ENCODE measurements at places on chromosomes 5 and 9.

DNA sequence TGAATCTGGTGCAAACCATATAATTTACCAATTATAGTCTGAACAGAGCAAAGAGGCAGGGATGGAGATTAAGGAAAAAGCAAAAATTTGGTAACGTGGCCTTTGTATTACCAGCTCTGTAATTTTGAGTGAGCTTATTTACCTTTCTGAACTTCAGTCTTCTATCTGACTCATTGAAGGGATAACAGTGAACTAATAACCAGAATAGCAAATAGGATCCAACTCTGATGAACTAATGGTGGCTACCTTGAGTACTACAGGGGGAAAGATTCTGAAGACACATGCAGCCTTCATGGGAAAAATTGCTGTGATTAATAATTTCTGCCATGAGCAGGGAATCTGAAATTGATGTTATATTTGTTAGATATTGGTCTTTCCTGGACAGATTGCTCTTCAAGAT lies 23.0 kb upstream of the LARP1 start:
- DNase-seq: no peak

DNA sequence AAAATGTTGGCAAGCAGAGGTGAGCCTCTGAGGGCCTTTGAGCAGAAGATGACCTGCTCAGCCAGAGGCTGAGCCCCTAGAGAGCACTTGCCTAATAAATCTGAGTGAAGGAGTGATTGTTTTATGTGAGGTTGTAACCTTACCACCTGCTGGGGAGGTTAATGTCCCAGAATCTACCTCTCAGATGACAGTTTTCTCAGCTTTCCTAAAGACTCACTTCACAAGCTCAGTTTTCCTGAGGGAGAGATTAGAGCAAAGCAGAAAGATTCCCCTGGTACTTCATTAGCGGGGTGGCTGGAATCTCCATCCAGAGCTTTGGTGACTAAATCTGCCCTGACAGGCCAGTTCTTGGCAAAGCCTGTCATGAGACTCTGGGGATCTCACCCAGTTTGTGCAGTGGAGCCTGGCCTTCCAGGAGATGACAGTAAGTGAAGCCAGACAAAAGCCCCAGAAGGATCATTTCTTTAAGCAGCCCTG lies 48.8 kb upstream of the GALNT10 start:
- no peak for DNase-seq

DNA sequence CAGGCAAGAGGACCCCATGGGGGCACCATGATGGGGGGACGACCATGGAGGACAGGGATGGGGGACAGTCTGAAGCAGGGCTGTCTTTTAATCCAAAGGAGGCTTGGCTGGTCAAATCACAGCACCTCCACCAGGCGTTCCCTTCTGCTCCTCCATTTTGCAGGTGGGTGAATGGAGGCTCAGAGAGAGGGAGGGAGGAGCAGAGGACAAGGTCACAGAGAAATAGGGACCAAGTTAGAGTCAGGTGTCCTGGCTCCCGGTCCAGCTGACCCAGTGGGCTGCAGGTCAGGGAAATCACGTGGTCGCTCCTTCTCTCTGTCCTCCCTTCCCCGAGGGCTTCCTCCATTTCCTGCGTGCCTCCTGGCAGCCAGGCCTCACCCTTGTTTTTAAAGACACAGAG lies 156.4 kb upstream of the SMIM23 start:
- DNase-seq: no peak

GRCh38 chr5:84281383-84281782 lies 103.3 kb downstream of the EDIL3 start:
- DNase-seq: no peak

- no peak for DNase-seq
Measured at GRCh38 chr9:134531220-134531970, 110.2 kb upstream of the COL5A1 start.

DNA sequence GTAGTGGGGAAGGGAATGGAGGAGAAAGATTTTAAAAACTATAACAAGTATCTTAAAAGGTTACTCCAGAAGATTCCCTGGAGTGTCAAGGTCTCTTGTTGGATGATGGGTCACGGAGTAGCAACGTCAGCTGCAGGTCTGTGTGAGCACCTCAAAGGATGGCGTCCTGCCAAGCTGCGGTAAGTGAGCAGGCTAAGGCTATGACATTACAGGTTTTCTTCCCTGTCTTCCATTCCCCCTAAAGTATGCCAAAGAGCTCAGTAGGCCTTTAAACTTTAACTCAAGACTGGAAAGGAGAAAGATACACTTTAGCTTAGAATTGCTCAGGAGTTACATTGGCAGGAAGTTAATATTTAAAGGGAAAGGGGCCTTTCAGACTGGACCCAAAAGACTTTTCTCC lies 17.5 kb downstream of the SPOCK1 start:
- no peak for DNase-seq

GRCh38 chr9:94031946-94032345 lies 52.3 kb upstream of the PTPDC1 start:
- DNase-seq: no peak

DNA sequence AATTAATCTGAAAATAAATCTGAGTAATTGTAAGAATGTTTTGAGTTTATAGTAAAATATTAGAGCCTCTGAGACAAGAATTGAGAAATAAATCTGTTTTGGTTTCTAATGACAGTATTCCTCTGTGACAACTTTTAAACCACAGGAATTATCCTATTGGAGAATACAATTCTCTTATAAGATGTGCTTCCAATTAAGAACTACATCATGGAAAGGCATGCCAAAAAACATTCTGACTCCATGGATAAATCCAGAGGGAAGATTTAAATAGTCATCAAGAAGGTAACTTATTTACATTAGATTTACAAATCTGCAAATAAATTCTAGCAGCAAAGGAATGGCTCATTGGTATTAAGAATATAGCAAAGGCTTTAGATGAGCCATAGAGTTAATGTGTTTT lies 178.3 kb upstream of the ACOT12 start:
- no peak for DNase-seq

DNA sequence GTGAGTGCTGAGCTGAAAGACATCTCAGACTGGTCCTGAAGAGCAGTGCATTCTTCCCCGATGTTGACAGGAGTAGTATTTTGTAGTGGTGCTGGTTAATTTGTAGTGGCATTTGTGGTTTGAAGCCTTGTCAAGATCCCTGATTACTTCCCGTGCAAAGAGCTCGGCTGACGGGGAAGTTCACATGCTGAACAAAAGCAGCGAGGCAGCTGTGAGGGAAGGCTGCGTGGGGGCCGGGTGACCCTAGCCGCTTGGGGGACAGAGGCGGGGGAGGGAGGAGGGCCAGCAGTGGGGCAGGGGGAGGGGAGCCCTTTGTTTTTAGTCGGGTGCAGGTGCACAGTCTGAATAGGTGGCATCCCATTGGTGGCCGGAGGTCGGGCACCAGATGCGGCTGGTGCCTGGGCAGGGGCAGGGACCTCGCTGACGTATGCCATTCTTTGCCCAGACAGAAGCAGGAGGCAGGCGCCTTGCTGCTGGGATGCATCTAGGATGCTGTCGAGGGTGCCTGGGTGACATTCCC lies 64.7 kb downstream of the CRB2 start:
- no peak for DNase-seq

- DNase-seq: no peak
Measured at GRCh38 chr5:25286319-25286718, 641.5 kb upstream of the CDH10 start.

- no peak for DNase-seq
Measured at GRCh38 chr5:96203761-96204160, 229.3 kb downstream of the PCSK1 start.

- DNase-seq: no peak
Measured at GRCh38 chr9:111484572-111484894, 350 bp upstream of the ECPAS start.

- no peak for DNase-seq
Measured at GRCh38 chr5:24512423-24512822, 132.4 kb downstream of the CDH10 start.

DNA sequence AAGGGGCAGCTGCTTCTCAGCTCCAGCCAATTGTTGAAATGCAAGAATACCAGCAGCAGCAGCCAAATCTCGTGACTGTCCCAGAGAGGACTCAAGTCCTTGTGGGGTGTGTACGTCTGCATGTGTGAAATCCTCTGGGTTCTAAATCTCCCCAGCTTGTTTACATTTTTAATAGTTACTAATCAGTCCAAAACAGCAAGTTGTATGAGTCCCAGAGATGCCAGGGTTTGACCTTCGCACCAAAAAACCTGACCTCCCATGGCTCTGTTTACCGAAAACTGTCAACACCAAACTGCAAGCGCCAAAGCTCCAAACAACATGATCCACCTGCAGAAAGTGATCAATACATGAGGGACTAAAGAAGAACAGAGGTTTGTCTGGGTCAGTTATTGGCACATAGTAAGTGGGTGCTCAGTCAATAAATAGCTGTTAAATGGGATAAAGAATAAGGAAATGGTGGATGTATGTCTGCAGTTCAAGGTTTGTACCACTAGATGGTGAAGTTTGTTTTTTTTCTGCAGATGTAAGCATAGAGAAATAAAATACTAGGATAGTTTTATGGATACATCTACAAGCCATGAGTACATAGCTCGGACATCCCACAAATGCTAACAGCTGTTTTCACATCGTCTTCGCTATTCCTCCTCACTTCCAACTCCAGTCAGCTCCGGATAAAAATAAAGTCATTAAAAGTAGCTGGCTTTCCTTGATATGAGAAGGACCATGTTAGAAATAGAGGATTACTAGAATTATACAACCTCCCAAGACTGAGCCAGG lies 85.3 kb upstream of the ADRB2 start:
- no peak for DNase-seq

DNA sequence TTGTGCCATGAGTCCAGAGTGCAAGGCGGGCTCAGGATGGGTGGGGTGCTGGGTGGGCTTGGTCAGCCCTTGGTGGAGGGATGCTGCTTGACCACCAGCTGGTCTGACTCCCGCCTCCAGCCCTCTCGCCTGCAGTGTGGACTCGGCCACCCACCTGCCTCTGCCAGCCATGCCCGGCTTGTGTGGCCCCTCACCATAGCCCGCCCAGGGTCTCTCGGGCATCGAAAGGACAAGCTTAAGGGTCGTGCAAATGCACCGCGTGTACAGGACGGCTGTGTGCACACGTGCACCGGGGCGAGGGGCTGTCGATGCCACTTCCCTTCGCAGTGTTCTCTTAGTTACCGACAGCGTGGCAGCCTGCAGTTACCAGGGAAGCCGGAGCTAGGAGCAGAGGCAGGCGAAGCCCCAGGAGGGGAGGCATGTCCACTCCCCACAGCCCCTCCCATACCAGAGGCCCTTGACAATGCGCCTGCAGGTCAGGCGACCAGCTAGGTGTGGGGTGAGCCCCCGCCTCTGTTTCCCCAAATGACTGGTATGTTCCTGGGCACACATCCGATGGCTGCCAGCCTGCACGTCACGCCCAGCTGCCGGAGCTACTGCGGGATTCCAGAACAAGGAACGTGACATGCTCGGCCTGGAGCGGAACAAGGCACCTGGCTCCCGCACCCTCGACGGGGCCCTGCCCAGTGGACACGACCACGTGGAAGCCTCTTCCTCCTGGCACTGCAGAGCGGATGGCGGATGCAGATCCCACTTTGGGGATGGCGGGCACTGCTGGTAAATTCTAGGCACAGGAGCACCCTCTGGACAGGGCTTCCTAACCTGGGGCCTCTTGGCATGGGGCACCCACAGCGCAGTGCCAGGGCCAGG lies 7.8 kb downstream of the LCN9 start:
- no peak for DNase-seq

DNA sequence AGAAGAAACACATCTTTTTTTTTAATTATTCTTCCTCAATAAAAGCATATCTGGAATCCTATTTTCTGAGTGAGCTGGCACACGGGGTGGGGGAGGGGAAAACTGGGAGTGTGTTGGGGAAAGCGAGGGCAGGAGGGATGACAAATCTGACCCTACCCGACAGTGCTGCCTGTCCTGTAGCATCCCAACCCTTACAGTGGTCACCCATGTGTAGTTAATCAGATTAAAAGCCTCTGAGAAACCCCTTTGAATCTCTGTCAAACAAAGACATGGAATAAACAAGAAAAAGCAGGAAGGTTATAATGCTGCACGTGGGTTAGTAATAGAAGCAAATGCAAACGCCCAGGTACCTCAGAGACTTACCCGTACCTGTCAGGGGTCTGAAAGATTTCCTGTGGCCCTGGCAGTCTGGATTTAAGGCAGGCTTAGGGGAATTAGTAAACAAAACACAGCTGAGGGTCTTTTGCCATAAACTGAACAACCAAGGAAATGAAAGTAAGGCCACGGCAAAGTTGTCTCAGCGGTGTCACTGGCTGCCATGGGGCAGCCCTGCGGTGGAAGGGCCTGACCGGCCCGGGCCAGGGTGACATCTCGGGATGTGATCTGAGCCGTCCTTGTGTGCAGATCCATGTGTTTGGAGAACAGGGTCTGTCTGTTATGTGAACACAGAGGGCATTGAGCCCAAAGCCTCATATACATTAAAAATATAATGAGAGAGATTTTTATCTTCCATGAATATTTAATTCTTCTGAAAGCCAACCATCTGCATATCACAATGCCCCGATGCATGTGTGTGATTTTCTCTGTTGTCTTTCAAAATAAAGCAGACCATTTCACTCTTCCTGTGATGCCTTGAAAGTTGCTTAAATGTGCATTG lies 308.2 kb downstream of the ZNF608 start:
- DNase-seq: no peak

GRCh38 chr5:78586251-78586650 lies 62.3 kb downstream of the LHFPL2 start:
- no peak for DNase-seq

- no peak for DNase-seq
Measured at GRCh38 chr9:69136779-69137178, 37.3 kb upstream of the TJP2 start.

GRCh38 chr5:34655354-34655991 lies 655 bp upstream of the RAI14 start:
- DNase-seq: peak; percentile 13

DNA sequence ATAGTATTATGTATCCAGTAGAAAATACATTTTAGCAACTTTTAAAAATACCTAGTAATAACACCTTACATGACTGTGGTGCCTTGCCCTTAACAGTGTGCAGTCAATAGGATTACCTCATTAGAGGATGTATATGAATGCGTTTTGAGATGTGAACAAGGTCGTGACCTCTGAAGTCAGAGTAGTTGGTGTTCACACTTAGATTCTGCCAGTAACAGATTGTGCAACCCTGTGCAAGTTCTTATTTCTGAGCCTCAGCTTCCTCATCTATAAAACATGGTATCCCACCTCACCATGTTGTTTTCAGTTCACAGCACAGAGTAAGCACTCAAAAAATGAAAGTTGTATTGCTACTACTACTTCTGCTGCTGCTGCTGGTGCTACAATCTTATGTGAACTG lies 347.3 kb downstream of the KDM4C start:
- DNase-seq: no peak

- no peak for DNase-seq
Measured at GRCh38 chr5:148989567-148989966, 73.3 kb downstream of the SH3TC2 start.

- no peak for DNase-seq
Measured at GRCh38 chr9:135907006-135907430, 328 bp downstream of the CAMSAP1 start.

GRCh38 chr9:128193469-128194096 lies 2.2 kb upstream of the CIZ1 start:
- DNase-seq: no peak

- DNase-seq: no peak
Measured at GRCh38 chr5:66963559-66963971, 233.0 kb downstream of the CD180 start.

DNA sequence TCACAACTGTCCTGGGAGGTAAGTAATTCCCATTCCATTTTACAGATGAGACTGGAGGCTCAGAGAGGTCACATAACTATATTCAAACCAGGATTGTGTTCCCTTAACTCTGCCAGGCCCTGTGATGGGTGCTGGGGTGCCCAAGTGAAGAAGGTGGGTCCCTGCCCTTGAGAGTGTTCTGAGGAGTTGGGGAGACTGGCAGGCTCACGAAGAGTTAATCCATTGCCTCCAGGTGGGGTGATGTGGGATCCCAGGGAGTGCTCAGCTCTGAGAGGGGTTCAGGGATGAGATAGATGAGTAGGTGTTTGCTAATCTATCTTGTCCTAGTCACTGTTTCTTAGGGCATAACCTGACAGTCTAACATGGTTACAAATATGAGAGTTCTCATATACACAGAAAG lies 36.7 kb downstream of the GSN start:
- no peak for DNase-seq
